Activated naive CD4-positive, alpha-beta T cell (primary cell): ENCODE measurements at places on chromosomes 2 and 18.

GRCh38 chr2:4931721-4932365 lies 760.3 kb upstream of the SOX11 start:
- DNase-seq: no peak

DNA sequence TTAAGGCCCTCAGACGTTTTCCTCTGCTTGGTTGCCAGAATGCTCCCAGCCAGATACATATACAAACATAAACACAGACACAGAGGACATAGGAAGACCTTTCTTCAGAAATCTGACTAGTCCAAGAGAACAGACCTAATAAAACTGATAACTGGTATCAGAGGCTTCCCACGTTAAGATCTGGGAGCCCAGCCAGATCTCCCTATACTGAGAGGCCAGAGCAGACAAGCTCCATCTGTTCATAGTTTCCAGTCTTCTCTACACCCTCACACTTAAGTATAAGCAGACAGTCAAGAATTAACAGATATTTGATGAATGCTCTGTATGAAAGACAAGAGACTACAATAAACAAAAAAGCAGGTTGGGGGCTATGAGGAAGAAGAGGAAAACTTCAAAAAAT lies 240.5 kb upstream of the CHAC2 start:
- no peak for DNase-seq

GRCh38 chr2:240814280-240814679 lies 5.7 kb downstream of the KIF1A start:
- no peak for DNase-seq

GRCh38 chr18:38790303-38790702 lies 1224.7 kb upstream of the CELF4 start:
- no peak for DNase-seq

DNA sequence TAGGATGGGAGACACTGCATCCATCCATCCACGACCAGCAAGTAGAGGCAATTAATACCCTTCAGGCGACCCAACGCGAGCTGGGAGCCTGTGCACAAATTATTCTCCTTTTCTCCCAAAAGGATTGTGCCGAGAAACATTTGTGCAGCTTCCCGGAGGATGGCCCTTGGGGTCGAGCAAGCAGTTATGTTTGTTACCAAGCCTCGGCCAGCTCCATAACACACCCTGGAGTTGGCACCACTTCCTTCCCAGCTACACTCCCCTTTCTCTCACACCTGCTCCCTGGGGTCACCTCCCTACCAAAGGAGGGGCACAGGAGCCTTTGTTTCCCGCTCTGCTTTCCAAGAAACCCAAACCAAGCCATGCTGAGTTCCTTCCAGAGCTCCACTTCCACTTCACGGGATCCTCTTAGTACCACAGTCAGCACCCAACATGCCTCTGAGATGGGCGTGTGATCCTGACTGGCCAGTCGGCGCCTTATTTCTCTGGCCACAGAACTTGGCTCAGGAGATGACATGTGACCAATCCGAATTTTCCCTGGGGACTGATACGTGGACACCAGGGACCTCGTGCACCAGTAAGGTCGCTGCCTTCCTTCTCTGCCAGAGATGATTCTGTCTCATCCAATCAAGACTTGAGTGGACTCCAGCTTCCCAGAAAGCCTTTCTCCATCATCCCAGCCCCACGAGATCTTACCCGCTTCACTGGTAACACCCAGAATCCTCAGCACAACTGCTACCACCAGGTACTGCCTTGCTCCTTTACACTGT lies 28.5 kb downstream of the GPR55 start:
- DNase-seq: no peak

DNA sequence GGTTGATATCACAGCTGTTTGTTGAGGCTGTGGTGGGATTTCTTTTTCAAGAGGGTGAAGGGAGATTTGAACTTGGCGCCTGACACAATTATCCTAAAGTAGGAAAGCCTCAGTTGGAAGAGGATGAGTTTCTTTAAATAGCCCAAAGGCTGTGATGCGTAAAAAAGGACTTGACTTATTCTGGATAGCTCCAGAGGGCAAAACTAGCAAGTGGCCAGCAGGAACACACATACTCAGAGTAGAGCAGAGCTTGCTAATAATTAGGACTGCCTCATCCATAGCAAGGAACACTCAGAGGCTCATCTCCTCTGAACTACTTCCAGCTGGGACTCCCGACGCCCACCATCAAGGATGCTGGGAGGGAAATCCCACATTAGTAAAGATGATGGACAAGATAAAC lies 74.0 kb downstream of the AFF3 start:
- DNase-seq: no peak

DNA sequence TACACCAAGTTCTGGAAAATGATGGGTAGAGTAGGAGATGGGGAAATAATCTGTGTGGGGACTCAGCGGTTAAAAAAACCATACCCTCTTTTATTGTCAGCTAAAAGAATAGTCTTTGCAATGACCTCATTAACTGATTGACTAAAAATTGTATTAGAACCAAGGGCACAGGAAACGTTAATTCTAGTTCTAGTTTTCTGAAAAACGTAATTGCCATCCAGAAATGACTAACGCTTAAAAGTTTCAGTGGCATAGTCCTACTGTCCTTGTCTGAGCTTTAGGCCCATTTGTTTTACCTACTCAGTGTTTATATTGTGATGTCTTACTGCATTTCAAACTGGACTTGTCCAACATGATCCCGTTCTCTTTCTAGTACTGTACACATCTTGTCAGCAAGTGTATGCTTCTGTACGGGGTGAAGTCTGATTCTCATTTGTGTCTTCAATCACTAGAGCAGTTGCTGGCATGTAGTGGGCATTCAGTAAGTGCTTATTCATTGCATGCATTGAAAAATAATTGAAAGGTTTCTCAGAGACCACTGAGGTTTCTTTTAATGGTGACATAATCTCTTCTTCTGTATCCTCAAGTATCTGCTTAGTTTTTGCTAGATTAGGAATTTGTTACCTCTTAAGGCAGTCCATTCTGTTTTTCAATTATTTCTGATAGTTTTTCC lies 81.5 kb downstream of the ZNF407 start:
- no peak for DNase-seq

GRCh38 chr2:108605947-108606346 lies 71.7 kb downstream of the LIMS1 start:
- no peak for DNase-seq

- DNase-seq: no peak
Observed at GRCh38 chr2:211591426-211591825, 947.2 kb downstream of the ERBB4 start.

DNA sequence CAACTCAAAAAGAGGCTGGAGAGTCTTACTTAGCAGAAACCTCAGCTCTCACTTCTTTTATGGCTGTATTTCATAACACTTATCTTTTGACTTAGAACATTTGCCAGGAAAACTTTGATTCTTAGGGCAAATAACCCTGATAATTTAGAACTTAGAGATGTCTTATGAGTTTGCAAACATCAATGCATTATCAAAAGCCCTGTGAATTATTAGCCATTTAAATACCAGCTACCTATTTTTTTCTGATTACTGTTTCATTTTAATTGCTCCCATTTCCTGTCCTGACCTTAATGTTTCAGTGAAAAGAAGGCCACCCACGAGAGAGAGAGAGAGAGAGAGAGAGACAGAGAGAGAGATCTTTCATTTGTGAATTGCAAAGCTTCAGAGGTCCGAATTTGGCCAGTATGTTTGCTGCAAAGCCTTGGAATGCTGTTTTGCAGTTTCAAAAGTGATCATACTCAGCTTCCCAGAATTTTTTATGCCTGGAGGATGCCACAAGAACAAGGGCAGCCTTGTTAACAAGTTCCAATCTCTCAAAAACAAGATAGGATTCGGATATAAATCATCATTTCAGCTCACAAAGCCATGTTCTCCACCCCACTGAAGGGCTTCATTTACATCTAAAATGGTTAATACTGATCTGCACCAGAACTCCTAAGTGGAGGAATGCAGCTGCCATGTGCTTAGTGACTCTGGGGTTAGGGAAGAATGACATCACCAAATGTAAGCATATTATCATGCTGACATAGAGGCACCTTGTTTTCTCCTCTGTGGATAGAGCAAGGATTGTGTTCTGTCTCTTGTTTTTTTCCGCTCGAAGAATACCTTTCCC lies 478.2 kb downstream of the ARHGAP15 start:
- DNase-seq: no peak
